ENCODE measurements at places on chromosomes 2 and 18.

GRCh38 chr18:75316223-75316622 lies 105.6 kb downstream of the TSHZ1 start:
- DNase-seq: no peak

DNA sequence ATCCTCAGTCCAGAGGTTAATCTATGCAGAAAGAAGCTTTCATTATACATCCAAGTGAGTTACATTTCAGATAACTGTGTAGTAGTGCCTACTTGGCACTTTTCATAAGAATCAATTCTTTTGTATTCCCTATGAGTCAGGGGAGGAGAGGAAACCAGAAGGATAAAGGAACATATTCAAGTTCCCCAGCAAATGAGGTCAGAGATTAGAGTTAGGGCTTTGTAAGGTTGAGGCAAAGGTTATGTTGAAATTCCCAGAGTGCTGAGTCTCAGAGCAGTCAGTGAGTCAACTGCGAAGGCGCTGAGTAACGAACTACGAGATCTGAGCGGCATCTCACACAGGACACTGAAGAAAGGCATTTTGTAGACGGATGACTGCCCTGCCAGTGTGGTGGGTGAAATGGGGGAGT lies 25.1 kb upstream of the ME2 start:
- peak; percentile 72 for DNase-seq

- DNase-seq: peak; percentile 20
These were observed 75.6 kb downstream of the SATB2 start for GRCh38 chr2:199382091-199382490.

DNA sequence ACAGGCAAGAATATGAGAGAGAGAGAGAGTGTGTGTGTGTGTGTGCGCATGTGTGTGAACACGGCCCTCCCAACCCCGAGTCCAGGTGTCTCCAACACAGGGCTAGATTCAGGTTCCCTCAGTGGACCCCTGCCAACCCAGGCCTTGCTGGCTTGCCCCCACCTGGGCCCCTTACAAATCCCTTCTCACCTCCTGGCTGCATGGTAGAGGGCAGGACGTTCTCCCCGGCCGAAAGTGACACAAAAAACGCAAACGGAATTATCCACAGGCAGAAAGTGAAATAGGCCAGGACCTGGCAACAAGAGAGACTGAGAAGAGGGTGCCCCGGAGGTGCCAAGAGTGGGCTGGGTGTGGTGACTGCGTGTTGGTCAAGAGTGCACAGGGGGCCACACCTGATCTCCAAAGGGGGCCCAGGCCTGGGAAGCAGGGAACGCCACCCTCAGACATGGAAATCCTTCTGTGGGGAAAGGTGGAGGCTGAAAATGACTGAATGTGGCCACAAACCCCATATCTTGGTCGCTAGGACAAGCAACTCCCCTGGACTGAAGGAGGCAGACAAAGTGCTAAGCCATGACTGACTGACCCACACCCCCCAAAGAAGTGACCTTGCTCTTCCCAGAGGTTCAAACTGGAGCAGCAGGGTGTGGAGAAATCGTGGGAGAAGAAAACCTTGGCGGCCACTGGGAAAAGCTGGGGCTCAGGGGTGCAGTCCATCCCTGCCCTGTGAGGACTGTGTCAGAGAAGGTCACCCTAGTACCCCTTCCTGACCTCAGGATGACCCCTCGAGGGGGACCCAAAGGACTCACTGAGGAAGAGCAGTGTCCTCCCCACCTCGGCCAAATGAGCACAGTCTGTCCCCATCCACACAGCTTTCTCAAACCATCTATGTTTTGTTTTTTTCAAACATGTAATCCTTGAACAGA lies 5.7 kb downstream of the TEX261 start:
- DNase-seq: no peak

DNA sequence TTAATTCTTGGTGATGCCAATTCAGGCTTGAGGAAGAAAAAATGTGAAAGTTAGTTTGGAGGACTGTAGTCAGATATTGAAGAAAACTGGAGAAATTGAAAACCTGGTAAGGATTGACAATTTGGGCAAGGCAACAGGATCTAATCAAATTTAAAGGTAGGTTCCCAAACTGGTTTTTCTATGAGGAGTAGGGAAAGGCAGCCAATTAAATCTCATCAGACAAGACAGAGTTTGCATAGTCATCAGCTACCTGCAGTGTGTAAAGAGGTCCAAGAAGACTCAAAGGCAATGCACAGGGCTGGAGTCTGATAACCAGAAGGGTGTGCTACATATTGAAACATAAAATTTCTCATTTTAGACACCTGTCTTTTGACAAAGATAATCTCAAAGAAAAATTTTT lies 16.0 kb upstream of the CAB39 start:
- no peak for DNase-seq

- peak; percentile 36 for DNase-seq
These were observed 9.7 kb downstream of the OXER1 start for GRCh38 chr2:42754021-42754775.
